Esophagus squamous epithelium (tissue), 5 donors: ENCODE measurements at places on chromosomes 5 and 9.

DNA sequence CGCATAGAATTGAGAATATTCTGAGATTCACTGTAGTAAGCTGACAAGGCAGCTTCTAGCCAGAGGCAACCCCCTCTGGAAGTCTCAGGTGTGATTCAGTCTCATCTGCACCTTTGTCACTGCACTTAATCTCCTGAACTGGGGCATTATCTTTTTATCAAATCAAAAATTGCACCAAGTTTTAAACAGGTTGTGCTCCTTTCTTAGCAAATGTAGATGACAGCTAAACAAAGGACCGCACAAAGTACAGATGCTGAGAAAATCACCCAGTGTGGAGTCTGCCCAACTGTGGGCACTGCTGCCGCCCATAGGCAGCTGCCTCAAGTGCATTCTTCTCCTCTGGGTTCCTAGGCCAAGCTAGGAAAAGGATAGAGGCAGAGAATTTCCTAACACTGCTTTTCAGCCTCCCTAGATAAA lies 51.1 kb downstream of the STARD4 start:
- H3K27me3 ChIP-seq: no peaks in the 10 kb centered on the region
- no peak overlapping the region for H3K27ac ChIP-seq
- H3K36me3 ChIP-seq: no peaks in the 10 kb centered on the region
- no peaks in the 10 kb centered on the region for H3K4me1 ChIP-seq
- no peak overlapping the region for H3K4me3 ChIP-seq

DNA sequence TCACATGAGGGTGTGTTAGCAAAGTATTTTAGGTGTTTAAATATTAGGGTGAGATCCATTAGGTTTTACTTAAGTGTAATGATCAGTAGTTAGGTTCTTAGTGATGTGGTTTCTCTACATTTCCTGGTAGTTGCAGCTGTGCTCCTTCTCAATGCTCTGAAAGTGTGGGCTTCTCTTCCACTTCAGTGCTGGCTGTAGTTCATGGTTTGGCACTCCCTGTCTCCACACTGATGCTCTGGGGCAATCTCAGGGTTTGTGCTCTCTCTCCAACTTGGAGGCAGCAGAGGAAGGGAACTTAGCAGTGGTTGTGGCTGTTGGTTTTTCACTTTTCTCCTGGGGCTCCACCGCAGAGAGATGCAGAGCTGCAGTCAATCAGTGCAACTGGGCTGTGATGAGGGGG lies 507.5 kb downstream of the TMEM232 start:
- no peaks in the 10 kb centered on the region for H3K36me3 ChIP-seq
- H3K27ac ChIP-seq: no peak overlapping the region
- H3K27me3 ChIP-seq: no peaks in the 10 kb centered on the region
- no peaks in the 10 kb centered on the region for H3K4me1 ChIP-seq

DNA sequence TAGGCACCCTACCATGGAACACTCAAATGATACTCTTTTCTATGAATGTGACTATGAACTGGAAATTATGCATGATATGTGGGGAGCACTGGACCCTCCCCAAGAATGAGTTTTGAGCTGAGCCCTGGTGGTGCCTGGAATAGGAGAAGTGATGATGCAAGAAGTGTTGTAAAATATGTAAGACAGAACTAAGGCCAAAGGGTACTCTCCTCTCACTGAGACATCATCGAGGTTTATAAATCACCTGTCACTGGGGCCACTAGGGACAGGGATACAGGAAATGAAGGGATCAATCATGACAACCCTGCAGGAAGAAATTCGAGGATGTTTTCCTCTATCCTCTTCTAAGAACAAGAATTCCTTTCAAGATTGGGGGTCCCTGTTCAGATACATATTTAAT lies 45.4 kb downstream of the PCSK1 start:
- no peaks in the 10 kb centered on the region for H3K4me1 ChIP-seq
- no peak for DNase-seq
- H3K36me3 ChIP-seq: no peaks in the 10 kb centered on the region
- no peak overlapping the region for H3K27ac ChIP-seq

DNA sequence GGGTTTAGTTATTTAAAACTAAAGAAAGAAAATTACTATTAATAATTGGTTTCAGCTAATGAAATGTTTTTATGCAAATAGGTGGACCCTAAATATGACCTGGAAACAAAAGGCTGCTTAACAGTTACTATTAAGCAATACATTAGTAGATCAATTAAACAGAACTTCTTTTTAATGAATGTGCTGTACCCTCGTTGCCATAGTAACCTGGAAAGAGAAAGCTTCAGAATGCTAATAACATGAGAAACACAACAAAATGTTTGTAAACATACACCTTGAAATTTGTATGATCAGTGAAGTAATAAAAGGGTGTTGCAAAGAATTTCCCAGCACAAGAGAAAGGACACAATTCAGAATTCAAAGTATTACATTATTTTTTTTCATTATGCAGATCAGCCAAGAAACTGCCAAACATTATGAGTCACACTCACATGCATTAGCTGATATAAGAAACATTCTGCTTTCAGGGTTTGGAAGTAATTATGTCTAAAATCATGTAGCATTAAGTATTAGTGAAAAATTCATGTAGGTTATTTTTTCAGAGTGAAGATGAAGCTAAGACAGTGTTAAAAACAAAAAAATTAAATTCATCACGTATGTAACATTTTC lies 348.3 kb downstream of the ISL1 start:
- H3K4me1 ChIP-seq: no peaks in the 10 kb centered on the region
- H3K27me3 ChIP-seq: no peaks in the 10 kb centered on the region
- no peak for DNase-seq
- no peak overlapping the region for H3K4me3 ChIP-seq
- no peaks in the 10 kb centered on the region for H3K36me3 ChIP-seq

DNA sequence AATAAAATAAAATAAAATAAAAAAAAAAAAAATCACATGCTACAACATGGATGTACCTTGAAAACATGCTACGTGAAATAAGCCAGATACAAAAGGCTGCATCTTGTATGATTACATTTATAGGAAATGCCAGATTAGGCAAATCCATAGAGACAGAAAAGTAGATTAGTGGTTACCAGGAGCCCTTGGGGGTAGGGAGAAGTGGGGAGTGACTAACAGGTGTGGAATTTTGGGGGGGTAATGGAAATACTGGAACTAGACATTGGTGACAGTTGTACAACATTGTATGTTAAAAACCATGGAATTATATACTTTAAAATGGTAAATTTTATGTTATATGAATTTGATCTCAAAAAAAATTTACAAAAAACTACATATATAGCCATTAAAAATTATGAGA lies 47.3 kb downstream of the SLC1A1 start:
- H3K27me3 ChIP-seq: no peaks in the 10 kb centered on the region
- H3K4me3 ChIP-seq: no peak overlapping the region
- DNase-seq: no peak

- H3K27ac ChIP-seq: no peak overlapping the region
- H3K4me1 ChIP-seq: no peaks in the 10 kb centered on the region
- no peaks in the 10 kb centered on the region for H3K27me3 ChIP-seq
Measured at GRCh38 chr5:174991847-174992246, 267.5 kb downstream of the MSX2 start.

DNA sequence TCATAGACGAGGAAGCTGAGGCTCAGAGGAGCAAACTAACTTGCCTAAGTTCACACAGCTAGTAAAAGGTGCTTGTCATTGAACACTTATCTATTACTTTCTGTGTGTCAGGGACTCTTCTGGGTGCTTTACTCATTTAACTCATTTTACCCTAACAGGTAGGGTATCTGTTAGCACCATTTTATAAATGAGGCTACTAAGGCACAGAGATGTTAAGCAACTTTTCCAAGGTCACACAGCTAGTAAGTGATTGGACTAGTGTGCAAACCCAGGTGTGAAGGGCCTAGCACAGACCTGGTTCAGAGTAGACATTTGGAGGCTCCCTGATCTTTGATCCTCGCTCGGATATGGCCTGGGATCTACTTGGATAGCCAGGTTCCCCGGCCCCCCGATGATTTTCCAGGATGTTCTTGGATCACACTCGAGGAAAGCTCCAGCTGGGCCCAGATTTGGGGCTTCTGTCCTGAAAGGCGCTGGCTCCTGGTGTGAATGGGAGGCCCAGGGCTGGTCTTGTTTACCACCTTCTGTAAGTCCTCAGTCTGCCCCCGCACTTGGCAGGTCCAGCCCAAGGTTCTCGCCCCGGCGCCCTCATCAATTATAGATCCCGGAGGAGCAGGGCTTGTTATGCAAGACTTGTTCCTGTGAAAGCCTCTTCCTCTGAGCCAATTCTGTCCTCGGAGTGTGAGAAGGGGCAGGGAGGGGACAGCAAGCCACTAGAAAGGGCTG lies 37.5 kb downstream of the GSN start:
- H3K27me3 ChIP-seq: no peaks in the 10 kb centered on the region
- peaks cover 18% of the 10 kb centered on the region for H3K36me3 ChIP-seq
- H3K4me3 ChIP-seq: peak overlapping the region; percentile 79
- H3K4me1 ChIP-seq: peaks cover 48% of the 10 kb centered on the region
- peak overlapping the region; percentile 94 for H3K27ac ChIP-seq

- H3K27me3 ChIP-seq: peaks cover 48% of the 10 kb centered on the region
- H3K36me3 ChIP-seq: no peaks in the 10 kb centered on the region
- no peak for DNase-seq
- H3K27ac ChIP-seq: no peak overlapping the region
- H3K4me3 ChIP-seq: no peak overlapping the region
Measured at GRCh38 chr9:93864840-93865239, 90.3 kb downstream of the BARX1 start.

- H3K4me1 ChIP-seq: no peaks in the 10 kb centered on the region
- DNase-seq: no peak
- no peaks in the 10 kb centered on the region for H3K27me3 ChIP-seq
- H3K4me3 ChIP-seq: no peak overlapping the region
- no peak overlapping the region for H3K27ac ChIP-seq
- H3K36me3 ChIP-seq: no peaks in the 10 kb centered on the region
Measured at GRCh38 chr5:17381932-17382331, 116.1 kb upstream of the TAF11L2 start.
